NCI-H1694 treated with DMSO at 0.1 percent for 48 hours (cell line): ENCODE measurements at places on chromosomes 11 and 22.

DNA sequence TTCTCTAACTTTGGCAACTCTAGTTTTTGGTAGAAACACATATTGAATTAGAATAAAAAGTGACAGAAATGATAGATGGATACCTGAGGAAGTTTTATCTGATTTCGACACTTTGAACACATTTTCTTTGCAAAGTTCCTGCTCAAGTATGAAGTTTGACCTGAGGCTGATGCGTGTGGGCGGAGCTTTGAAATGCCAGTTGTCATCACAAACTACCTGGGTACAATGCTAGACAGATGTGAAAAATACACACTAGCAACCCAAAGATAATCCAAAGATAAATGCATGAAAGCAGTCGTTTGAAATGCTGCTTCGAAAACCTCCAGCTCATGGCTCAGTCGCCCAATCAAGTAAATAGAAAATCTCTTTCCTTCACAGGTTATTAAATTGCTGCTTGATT lies 54.8 kb downstream of the CD44 start:
- DNase-seq, result no peak

- no peak for DNase-seq
Measured at GRCh38 chr22:45317551-45318167, 7.9 kb downstream of the FAM118A start.

GRCh38 chr11:16767957-16768356 lies 29.5 kb downstream of the C11orf58 start:
- DNase-seq, result no peak

- DNase-seq, result no peak
Measured at GRCh38 chr22:23777776-23778576, 5.3 kb downstream of the MMP11 start.

DNA sequence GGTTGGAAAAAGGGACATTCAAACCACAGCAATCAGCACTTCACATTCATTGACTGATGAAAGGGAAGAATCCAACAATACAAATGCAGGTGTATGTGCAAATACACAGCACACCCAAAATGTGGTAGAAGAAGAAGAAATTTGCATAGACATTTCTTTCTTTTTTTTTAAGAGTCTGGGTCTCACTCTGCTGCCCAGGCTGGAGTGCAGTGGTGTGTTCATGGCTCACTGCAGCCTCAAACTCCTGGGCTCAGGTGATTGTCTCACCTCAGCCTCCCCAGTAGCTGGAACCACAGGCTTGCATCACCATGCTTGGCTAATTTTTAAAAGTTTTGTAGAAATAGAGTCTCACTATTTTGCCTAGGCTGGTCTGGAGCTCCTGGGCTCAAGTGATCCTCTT lies 21.9 kb downstream of the CARS1 start:
- no peak for DNase-seq

- no peak for DNase-seq
Measured at GRCh38 chr11:40227730-40228129, 1231.7 kb downstream of the LRRC4C start.

DNA sequence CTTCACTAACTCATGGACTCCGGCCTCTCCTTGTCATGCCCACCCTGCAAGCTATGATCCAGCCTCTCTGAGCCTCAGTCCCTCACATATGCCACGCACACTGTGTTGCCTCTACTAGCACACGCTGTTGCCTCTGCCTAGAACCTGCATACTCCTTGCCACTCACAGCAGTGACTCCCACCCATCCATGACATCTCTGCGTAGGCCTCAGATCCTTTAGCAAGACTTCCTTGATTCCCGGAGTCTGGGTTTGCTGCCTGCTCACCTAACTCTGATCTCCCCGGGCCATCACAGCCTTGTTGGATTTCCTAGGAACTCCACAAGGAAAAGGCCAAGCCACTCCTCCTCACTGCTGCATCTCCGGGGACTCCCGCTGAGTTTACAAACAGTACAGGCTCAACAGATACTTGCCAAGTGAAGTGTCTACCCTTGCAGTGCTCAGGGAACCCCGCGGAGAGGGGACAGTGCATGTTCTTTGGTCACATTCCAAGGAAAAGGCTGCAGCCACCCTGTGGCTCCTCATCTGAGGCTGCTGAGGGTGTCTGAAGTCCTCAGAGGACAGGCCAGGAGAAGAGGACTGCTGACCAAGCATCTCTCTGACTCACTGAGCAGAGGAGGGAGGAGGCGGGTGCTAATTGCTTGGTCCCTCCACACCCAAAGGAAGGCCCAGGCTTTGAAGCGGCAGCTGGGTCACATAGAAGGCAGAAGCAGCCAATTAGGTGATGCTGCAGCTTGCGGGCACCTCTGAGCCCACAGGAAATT lies 42.4 kb upstream of the NAV2 start:
- DNase-seq, result no peak
